CD4-positive, alpha-beta T cell treated with Interferon gamma for 1 hour (primary cell): ENCODE measurements at places on chromosomes 7 and 10.

GRCh38 chr10:43912469-43912868, 263.8 kb upstream of the ZNF32 start:
- DNase-seq, result no peak

- DNase-seq, result no peak
Observed at GRCh38 chr10:70607936-70608335, 5.4 kb upstream of the PRF1 start.

- DNase-seq, result no peak
Observed at GRCh38 chr10:113273181-113274163, 279.4 kb upstream of the HABP2 start.

- no peak for DNase-seq
Observed at GRCh38 chr7:106462914-106463482, 178.2 kb upstream of the NAMPT start.

DNA sequence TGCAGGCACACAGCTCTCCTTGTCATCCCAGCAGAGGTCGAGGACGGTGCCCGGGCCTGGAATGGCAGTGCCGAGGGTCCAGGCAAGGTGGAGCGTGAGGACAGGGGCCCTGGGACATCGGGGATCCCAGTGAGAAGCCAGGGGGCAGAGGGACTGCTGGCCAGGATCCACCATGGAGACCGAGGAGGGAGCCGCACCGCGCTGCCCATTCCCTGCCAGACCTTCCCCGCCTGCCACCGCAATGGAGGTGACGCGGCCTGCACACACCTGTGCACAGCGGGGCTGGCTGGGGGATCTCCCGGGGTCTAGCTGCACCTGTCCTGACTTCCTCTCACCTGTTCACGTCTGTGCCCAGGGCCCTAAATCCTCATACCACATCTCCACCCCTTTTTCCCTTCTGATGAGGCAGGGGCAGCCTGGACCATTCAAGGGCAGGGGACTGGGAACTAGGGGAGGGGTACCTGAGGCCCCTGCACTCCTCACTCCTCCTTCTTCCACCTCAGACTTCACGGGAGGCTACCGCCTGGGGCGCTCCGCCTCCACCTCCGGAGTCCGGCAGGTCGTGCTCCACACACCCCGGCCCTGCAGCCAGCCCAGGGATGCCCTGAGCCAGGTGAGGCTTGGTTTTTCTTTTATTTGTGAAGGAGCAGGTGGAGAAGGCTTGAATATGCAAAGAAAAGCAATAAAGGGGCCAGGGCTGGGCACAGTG, 6.9 kb downstream of the NYAP1 start:
- no peak for DNase-seq

DNA sequence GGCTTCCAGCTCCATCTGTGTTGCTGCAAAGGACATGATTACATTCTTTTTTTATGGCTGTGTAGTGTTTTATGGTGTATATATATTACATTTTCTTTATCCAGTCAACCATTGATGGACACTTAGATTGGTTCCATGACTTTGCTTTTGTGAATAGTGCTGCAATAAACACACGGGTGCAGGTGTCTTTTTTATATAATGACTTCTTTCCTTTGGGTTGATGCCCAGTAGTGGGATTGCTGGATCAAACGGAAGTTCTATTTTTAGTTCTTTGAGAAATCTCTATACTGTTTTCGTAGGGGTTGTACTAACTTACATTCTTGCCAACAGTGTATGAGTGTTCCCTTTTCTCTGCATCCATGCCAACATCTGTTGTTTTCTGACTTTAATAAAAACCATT, 189.7 kb downstream of the ACTR3B start:
- no peak for DNase-seq
